ENCODE measurements at places on chromosomes 16 and 17. TPM values are rescaled to one million over a fixed set of nuclear protein-coding genes. Genes with fewer than 3 reads are reported as not detected.

The PPY gene
- total RNA-seq, result not detected

The CFAP97D1 gene
- total RNA-seq, result under 0.01 TPM

The SUPT6H gene
- 52.4 TPM for total RNA-seq

The EMP2 gene
- total RNA-seq, result 19.8 TPM

Measured in pulmonary artery endothelial cell (primary cell).